Epithelial cell of proximal tubule (primary cell): ENCODE measurements at places on chromosomes 5 and 9. TPM values are rescaled to one million over a fixed set of nuclear protein-coding genes. Genes with fewer than 3 reads are reported as not detected.

OMD gene
- not detected in 2 replicates for total RNA-seq

NME5 gene
- total RNA-seq: 1.0 and 3.1 TPM in 2 replicates

DNA sequence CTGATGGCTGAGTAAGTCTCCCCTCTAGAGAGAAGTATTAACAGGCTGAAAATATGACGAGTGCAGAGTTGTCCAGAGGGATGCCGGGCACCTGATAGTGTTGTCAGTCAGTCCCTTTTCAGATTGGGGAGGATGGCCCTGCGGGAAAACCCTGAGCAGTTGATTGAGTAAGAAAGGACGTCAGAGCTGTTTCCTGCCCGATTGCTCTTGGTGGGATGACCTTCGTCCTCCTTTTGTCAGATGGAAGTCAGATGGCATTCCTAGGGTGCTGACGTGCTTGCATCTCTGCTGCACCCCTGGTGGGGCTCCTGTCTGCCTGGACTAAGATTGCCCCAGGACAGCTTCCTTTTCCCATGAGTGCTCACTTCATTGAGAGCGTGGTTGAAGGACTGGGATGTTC lies 9.8 kb downstream of the ZNF354B start:
- DNase-seq: no peak

DNA sequence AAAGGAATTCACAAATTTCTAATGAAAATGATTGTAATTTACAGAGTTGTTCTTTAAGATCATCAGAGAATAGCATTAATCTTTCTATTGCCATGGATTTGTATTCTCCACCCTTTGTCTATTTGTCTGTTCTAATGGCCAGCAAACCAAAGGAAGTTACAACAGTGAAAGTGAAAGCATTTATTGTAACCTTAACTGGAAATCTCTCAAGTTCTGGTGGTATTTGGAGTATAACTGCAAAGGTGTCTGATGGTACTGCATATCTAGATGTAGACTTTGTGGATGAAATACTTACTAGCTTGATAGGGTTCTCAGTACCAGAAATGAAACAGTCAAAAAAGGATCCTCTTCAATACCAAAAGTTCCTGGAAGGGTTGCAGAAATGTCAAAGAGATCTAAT lies 21.7 kb downstream of the RMI1 start:
- no peak for DNase-seq

DNA sequence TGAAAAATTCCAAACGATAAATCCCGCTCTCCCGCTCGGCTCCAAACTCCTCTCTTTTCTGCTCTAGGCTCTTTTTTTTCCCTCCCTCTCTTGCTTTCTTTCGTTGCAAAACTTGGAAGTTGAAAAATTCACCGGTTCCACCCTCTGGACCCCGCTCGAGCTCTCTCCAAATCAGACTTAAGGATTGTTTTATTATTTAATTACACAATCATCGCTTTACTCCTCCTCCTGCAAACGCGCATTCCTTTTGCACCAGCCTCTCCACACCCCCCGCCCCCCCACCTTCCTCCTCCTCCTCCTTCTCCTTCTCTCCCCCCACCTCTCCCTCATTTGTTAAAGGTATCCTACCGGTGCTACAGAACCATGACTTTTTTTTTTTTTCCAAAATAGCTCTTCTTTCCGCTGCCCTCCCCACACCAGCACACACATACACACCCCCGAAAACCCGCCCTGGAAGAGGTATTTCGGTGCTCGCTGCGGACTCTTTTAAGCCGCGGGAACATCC lies 535 bp upstream of the NFIB start:
- no peak for DNase-seq
